ENCODE measurements at places on chromosomes 6 and 20. TPM values are rescaled to one million over a fixed set of nuclear protein-coding genes. Genes with fewer than 3 reads are reported as not detected.

Gene KHDC1L
- total RNA-seq: not detected

Gene SYCP2
- 2.0 TPM for total RNA-seq

DNA sequence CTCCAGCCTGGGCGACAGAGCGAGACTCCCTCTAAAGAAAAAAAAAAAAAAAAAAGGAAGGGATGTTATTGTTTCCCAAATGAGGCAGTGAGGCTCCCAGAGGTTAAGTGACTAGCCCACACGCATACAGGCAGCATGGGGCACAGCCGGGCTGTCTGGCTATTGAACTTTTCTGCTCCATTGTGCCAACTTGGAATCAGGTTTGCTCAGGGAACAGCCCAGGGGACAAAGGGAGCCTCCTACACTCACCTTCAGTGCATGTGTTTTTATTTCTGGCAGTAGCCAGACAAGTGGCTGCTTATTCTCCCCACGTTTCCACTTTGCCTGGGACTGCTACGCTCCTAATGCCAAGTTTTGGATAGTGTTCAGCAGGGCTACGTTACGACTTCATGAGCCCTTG is 10.7 kb downstream of the ETV7 start:
- no peak for DNase-seq

DNA sequence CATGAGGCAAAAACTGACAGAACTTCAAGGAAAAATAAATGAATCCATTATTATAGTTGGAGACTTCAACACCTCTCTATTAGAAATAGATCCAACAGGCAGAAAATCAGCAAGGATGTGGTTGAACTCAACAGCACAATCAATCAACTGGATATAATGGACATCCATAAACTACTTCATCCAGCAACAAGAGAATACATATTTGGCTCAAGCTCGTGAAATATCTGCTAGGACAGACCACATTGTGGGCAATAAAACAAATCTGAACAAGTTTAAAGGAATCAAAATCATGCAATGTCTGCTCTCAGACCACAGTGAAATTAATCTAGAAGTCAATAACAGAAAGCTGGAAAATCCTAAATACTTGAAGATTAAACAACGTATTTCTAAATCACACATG is 362.6 kb downstream of the CD109 start:
- no peak for DNase-seq

DNA sequence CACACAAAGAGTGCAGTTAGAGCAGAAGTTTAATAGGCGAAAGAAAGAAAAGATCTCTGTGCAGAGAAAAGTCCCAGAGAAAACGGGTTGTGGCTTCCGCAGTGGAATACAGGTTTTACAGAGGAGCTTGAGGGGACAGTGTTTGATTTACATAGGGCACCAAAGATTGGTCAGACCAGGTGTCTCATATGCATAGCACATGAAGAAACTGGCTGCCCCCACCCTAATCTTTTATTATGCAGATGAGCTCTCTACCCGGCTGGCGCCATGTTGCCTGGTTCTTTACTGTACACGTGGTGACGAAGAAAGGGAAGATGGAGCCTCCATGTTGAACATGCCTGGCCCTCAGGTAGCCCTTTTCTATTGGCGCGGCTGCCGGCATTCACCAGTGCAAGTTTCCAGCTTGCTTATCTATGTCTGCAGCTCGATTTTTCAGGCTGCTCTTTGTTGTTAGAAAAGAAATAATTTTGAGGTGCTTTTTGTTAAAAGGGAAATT is 47.4 kb downstream of the SLC35B3 start:
- DNase-seq: no peak
